Activated T-helper 1 cell treated with anti-CD3 and anti-CD28 coated beads, Interleukin-12 subunit alpha, Interleukin-12 subunit beta, Interleukin-2, Interleukin-4 antibody, amounts not matched to agents 30 ng/mL and 10 ng/mL and 1 ng/mL, durations not matched to agents 14 hours and 24 hours and 36 hours (primary cell): ENCODE measurements at places on chromosomes 2 and 18. TPM values are rescaled to one million over a fixed set of nuclear protein-coding genes. Genes with fewer than 3 reads are reported as not detected.
A peak's percentile ranks its signal among the peaks of the same experiment; 100 is the strongest.

BMP10 gene
- total RNA-seq = not detected in 2 replicates

CPSF3 gene
- total RNA-seq = 74.3 and 74.7 TPM in 2 replicates

DARS1 gene
- total RNA-seq = 132 and 140 TPM in 2 replicates

DNA sequence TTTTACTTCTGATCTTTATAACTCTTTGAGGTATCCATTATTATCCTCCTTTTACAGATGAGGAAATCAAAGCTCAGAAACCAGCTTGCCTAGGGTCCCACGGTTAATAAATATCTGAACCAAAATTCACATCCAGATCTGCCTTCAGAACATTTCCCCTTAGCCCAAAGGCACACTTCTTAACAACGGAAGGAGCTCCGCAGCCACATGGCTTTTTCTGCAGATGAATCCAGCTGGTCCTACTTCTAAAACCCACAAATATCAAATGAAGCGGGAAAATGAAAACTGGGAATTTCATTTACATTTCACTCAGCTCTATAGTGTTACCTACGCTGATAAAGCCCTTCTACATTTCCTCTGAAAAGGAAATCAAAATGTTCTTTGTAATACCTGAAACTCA lies 357.0 kb upstream of the ID2 start:
- H3K27ac ChIP-seq = no peak overlapping the region
- no peak for DNase-seq
- peak overlapping the region; percentile 2 for H3K4me3 ChIP-seq
- H3K27me3 ChIP-seq = peaks cover 31% of the 10 kb centered on the region

DNA sequence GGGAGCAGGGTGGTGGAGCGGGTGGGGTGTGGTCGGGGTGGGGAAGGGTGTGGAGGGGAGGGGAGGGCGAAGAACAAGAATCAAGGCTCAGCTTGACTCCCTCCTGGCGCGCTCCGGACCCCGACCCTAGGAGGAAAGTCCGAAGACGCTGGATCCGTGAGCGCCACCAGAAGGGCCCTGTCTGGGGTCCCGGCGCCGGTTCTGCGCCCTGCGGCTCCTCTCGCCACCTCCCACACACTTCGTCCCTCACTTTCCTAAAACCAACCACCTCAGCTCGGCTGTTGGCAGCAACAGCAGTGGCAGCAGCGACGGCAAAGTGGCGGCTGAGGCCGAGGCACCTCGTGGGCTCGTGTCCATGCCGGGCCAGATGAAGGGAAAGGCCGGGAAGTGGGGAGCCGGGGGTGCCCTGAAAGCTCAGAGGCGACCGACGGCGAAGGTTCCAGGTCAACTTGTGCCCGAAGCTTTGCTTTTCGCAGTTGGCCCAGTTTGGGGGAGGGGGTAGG lies 2.1 kb downstream of the KLHL14 start:
- H3K27ac ChIP-seq = no peak overlapping the region
- H3K27me3 ChIP-seq = peaks cover 47% of the 10 kb centered on the region
- H3K36me3 ChIP-seq = no peaks in the 10 kb centered on the region
- DNase-seq = no peak
- no peaks in the 10 kb centered on the region for H3K4me1 ChIP-seq

DNA sequence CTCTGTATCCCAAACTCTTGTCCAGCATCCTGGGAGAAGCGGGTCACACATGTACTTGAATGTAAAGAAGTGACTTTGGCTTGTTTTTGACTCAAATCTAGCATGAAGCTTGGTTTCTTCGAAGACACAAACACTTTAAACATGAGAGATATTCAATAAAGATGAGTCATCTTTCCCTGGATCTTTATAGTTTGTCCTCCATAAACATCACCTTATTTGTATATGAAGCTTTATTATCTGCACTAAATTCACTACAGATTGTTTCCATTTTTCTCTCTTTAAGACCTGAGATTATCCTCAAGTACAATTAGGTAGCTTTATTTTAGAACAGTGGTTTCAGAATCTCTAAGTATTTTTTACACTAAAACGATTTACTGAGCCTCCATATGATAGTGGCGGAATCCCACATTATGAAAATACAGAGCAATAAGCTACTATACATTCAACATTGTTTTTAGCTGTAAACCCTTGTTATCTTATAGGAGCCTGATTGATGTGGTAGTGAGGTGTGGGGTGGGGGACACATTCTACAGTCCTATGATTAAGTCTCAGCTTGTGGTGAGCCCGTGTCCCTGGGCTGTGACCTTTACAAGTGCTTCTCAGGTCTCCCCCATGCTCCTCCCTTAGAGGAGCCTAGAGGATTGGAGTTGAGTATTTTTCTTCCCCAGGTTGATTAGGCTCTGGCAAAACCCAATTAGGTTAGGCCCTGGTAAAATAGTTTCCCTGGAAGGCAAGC lies 79.6 kb upstream of the RAPGEF4 start:
- H3K27me3 ChIP-seq = peaks cover 3% of the 10 kb centered on the region
- H3K4me3 ChIP-seq = no peak overlapping the region
- DNase-seq = no peak
- no peaks in the 10 kb centered on the region for H3K4me1 ChIP-seq
- no peak overlapping the region for H3K27ac ChIP-seq
- H3K36me3 ChIP-seq = no peaks in the 10 kb centered on the region

DNA sequence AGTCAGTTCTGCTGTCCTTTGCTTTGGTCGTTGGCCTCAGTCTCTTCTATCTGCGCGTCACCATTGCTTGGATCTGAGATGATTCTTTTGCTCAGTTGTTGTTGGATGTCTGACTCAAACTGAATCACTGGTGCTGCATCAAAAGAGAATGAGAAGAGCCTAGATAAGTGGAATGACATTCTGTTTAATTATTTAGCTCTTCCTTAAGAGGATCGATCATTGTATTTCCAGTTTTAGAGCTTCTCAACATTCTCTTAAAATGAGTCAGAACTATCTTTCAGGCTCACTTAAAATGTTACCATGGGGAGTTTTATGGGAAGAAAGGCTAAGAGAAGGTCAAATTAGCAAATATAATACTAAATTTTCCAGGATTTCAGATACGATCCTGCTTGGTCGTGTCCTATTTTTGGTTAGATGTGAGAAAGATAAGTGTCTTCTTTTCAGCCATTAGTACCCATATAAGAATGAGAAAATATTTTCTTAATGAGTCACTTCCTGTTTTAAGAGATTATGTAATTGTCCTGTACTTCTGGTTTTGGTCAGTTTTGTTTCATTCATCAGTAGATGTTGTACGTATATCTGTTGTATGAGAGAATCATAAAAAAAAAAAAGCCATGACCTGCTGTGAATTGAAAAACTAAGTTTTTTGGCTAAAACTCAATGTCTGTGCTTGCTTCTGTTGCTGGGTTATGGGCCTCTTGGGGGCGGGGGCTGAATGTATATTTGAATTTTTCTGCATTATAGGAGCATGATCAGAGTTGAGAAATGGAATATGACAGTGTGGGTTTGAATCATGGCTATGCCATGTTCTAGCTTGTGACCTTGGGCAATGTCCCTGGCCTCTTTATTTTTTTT lies 31.6 kb upstream of the CASP10 start:
- peaks cover 57% of the 10 kb centered on the region for H3K4me1 ChIP-seq
- DNase-seq = no peak
- no peak overlapping the region for H3K4me3 ChIP-seq

- no peak overlapping the region for H3K27ac ChIP-seq
- H3K27me3 ChIP-seq = no peaks in the 10 kb centered on the region
- H3K4me1 ChIP-seq = no peaks in the 10 kb centered on the region
- no peaks in the 10 kb centered on the region for H3K36me3 ChIP-seq
- no peak overlapping the region for H3K4me3 ChIP-seq
These were observed 36.5 kb downstream of the OSR1 start for GRCh38 chr2:19321946-19322345.
